Astrocyte of the spinal cord (primary cell): ENCODE measurements at places on chromosomes 4 and X.

DNA sequence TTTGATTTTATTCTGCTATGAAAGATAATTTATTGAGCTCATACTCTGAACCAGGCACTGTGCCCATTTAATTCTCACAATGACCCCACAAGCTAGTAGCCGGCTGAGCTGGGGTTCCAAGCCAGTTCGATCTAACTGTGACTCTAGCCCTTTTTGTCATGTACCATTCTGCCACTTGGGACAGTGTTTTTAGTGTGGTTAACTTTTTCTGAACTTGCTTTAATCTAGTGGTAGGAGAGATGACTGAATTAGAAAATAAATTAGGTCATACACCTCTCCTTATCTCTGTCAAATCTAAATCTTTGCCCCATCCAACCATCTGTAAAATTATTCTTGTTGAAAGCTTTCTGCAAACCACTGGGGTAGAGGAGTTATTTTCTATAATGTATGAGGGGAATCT lies 136.0 kb downstream of the CBR4 start:
- DNase-seq, result no peak

GRCh38 chrX:20229155-20229554 lies 37.6 kb downstream of the RPS6KA3 start:
- no peak for DNase-seq

GRCh38 chr4:144634978-144635747 lies 10.8 kb upstream of the HHIP start:
- DNase-seq, result no peak

DNA sequence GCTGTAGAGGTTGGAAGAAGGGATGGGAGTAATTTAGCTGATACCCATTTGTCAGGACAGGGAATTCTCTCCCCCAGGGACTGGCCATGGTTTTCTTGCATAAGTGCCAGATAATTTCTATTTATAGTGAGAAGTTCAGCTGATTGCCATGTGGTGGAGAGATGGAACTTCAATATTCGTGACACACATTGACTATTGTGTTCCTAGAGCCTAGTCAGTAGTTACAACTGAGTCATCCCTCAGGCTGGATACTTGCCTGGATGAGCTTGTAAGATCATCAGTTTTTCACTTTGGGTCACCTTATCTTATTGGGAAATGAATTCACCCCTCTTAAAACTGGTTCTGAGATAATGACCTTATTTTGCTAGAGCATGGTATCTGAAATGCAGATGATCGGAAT lies 32.2 kb downstream of the CFAP299 start:
- DNase-seq, result no peak

DNA sequence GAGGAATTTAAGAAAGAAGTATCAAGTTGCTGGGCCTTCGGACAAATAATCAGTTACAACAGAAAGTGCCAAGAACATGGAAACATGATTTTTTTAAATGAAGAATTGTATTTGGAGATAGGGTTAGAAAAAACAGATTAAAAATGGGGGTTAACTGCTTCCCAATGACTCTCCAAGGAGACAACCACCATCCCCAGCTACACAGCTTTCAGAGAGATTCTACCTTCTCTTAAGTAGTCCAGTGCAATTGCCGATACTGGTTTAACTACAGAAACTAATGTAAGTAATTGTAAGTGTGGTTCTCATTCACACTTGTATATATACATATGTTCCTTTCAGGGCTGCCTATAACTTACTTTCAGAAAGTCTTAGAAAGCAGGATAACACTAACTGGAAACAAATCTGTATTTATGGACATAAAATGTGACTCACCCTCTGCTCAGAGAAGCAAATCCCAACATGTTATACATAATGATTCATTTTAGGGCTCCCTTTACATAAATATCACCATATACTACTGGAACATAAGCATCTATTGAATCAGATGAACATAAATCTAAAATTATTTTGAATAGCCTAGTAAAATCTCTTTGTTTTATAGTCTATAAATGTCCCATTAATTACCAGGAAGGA lies 248.9 kb upstream of the UGT8 start:
- peak; percentile 65 for DNase-seq

- DNase-seq, result peak; percentile 16
Observed at GRCh38 chrX:140432346-140433175, 72.3 kb downstream of the SOX3 start.

DNA sequence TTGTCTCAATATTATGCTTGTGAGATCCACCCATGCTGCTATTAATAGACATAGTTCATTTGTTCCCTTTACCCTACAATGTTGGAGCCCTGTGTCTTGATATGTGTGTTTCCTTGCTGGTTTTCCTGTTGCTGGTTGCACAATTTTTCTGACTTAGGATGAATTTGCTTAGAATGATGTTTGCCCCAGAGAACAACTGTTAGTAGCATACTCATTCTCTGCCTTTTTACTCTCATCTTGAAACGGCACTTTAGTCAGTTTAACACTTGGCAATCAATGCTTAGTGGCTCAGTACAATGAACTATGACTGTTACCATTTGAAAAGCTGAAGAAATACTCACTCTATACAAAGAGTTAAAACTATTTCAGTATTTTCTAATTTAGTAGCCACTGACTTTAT lies 158.8 kb upstream of the NDST4 start:
- DNase-seq, result no peak

DNA sequence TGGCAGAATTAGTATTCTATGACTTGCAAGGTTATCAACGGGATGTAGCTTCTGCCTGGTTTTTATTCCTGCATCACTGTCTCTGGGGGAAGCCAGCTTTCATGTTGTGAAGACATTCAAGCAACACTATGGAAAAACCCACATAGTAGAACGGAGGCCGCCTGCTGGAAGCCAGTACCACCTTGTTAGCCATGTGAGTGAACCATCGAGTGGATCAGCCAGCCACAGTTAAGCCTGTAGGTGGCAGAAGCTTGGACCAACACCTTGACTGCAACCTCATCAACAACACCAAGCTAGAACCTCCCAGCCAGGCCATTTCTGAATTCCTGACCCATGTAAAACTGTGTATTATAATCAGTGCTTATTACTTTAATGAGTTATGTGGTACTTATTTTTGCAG lies 538.2 kb downstream of the KCNIP4 start:
- no peak for DNase-seq

DNA sequence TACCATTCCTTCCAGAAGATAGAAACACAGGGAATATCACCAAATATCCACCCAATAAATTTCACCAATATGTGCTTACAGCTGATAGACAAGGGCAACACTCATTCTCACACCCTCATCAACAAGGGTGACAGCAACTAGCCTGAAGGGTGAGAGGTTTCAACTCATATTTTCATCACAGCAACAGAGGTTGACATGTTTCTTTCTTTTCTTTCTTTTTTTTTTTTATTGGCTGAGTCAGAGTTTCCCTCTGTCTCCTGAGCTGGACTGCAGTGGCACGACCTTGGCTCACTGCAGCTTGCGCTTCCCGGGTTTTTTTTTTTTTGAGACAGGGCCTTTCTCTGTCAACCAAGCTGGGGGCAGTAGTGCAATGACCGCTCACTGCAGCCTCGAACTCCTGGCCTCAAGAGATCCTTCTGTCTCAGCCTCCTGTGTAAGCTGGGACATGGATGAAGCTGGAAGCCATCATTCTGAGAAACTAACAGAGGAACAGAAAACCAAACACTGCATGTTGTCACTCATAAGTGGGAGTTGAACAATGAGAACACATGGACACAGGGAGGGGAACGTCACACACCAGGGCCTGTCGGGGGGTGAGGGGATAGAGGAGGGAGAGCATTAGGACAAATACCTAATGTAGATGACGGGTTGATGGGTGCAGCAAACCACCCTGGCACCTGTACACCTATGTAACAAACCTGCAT lies 27.5 kb upstream of the ASMTL start:
- DNase-seq, result no peak

- DNase-seq, result no peak
Observed at GRCh38 chr4:86893136-86893535, 914 bp upstream of the C4orf36 start.

GRCh38 chr4:95728145-95728544 lies 111.7 kb upstream of the PDHA2 start:
- peak; percentile 53 for DNase-seq

GRCh38 chrX:30880058-30880457 lies 9.0 kb downstream of the TAB3 start:
- no peak for DNase-seq

GRCh38 chr4:96162636-96163035 lies 322.7 kb downstream of the PDHA2 start:
- DNase-seq, result peak; percentile 15

DNA sequence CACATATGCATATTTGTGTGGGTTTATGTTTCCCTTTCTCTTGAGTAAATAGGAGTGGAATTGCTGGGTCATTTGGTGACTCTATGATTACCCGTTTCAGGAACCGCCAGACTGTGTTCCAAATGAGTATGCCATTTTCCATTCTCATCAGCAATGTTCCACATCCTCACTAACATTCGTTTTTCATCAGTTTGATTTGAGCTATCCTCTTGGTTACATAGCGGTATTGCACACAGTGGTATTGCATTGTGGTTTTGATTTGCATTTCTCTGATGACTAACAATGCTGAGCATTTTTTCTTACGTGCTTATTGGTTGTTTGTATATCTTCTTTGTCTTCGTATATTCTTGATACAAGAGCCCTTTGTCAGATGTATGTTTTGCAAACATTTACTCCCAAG lies 218.0 kb upstream of the AMOT start:
- DNase-seq, result peak; percentile 1

- no peak for DNase-seq
Observed at GRCh38 chrX:40007131-40007755, 90.5 kb downstream of the BCOR start.

GRCh38 chr4:19416146-19416545 lies 835.6 kb upstream of the SLIT2 start:
- DNase-seq, result no peak

GRCh38 chrX:119887721-119888425 lies 7.8 kb upstream of the AKAP14 start:
- DNase-seq, result peak; percentile 46

- DNase-seq, result peak; percentile 60
Observed at GRCh38 chr4:176587920-176588319, 204.8 kb downstream of the VEGFC start.

DNA sequence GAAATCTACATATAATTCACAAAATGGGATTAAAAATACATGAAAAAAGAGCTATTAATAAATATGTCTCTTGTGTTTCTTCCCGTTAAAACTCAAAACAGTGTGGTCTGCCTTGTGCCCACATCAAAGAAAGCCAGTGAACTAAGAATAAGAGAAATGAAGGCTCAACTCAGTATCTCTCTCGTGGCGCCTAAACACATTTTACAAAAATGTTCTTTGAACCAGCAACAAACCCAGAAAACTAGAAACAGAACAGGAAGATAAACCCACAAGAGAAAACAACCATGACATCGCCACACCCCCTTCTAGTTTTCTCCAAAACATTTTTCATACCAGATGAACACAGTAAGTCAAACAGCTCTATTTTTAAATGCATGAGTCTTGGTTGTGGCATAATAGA lies 130.1 kb downstream of the DCHS2 start:
- DNase-seq, result no peak

DNA sequence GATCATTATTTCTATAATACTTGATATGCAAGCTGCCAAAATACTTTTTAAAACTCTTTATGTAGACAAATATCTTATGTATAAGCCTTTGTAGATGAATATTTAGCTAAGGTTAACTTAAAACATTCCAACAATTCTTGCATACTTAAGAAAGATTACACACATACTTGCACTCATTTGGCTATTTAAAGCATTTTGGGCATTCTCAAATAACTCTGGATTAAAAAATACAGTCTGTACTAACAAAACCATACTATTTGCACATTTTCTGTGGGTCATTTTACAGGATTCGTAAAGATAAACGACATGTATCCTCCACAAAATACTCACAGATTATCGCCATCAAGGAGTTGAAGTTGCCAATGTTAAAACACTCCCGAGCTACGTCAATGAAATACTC lies 26.5 kb downstream of the RASGEF1B start:
- no peak for DNase-seq

- DNase-seq, result peak; percentile 75
Observed at GRCh38 chr4:98519268-98519977, 139.0 kb downstream of the TSPAN5 start.

DNA sequence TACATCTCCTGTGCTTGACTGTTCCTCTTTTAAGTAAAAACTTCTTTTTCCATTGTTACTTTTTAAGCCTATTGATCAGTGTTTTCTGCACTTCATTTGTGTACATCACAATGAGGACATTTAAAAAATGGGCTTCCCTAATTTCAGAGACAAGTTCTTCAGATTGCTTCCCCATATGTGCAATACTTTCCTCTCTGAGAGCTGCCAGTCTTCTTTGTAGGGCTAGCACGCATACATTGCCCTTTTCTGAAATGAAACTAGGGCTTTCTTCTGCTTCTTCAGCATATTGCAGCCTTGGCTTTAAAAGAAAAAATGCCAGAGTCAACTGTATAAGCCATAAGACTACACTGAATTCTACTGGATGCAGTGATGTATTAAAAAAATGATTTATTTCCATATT lies 37.8 kb downstream of the FAT4 start:
- DNase-seq, result no peak

GRCh38 chr4:89356086-89356485 lies 48.5 kb upstream of the GPRIN3 start:
- no peak for DNase-seq

GRCh38 chr4:55348466-55348865 lies 2.4 kb downstream of the SRD5A3 start:
- no peak for DNase-seq

- no peak for DNase-seq
Observed at GRCh38 chr4:2458546-2459491, 10.1 kb upstream of the RNF4 start.

DNA sequence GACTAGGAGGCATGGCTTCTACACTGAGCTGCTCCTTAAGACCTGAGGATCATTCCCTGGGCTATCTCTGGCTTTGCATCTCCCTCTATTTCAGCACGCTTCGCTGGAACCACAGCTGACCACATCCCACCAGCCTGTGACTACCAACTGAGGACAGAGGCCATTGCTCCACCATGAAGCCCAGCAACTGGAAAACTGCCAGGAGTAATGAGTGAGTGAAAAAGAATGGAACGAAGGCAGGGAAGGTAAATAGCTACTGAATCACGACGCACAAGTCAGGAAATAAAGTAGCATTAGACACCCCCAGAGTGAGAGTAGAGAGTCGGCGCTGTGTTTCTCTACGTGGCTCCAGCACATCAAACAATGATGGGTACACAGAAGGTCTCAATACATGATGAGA lies 314.7 kb downstream of the LDB2 start:
- peak; percentile 54 for DNase-seq
